Activated T-helper 1 cell treated with anti-CD3 and anti-CD28 coated beads, Interleukin-2, amount 50 U/mL, for 16 hours (primary cell): ENCODE measurements at places on chromosomes 13 and 19.

GRCh38 chr13:66348745-66349690, 881.1 kb downstream of the PCDH9 start:
- DNase-seq, result no peak

DNA sequence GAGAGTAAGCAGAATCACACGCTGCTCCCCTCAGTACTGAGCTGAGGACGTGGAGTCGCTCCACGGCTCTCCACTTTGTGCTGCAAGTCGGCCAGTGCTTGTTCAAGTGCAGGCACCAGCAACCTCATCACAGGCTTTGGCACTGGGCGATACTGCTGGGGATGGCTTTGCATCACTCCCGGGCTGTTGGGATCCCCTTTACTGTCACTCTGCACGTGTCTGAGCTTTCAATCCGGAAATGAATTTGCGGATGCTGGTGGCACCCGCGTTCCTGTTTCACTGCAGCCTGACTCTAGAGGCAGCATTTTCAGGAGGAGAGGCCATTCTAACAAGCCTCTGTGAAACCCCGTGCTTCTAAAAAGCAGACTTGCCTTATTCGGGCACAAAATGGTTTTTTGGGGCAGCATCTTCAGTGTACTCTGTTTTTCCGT, 19.1 kb downstream of the SMARCA4 start:
- DNase-seq, result no peak

DNA sequence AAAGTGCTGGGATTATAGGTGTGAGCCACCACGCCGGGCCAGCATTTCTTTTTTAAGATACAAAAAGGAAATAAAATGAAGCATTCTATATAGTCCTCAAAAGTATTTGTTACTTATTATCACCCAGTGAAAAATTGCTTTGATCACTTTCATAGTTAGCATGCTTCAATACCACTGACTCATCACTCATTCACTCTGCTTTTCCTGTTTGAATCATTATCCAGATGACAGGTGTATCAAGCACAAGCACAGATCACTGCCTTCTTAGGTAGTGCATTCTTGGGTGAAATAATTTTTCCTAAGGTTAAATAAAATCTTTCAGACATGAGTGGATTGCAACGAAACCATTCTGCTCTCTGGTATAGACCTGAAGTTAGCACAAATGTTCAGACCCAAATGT, 35.8 kb upstream of the SPART start:
- no peak for DNase-seq

GRCh38 chr19:6286676-6287075, 6.9 kb upstream of the MLLT1 start:
- no peak for DNase-seq

DNA sequence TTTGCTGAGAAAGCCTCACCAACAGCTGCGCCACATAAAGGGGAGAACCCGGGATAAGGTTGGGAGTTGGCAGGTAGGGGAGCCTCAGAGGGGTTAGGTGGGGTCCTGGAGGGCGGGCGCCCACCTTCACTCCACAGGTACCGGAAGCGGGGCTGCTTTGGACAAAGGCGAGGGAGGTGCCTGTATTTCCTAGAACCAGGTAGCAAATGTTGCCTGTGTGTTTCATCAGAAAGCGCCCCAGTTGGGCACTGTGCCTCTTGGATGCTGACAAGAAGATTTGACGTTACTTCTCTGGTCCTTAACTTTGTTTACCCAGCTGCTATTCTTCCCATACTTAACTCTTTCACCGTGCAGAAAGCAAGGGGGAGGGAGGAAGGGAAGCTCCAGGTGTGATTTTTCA, 278.9 kb downstream of the ZNF536 start:
- DNase-seq, result no peak

GRCh38 chr13:76226941-76227340, 590.8 kb downstream of the LMO7 start:
- no peak for DNase-seq

GRCh38 chr13:105048677-105049076, 1486.8 kb downstream of the EFNB2 start:
- DNase-seq, result no peak

- no peak for DNase-seq
These were observed 13.5 kb downstream of the ZNF536 start for GRCh38 chr19:30385666-30386065.

GRCh38 chr13:112734696-112735547, 45.1 kb downstream of the ATP11A start:
- no peak for DNase-seq

DNA sequence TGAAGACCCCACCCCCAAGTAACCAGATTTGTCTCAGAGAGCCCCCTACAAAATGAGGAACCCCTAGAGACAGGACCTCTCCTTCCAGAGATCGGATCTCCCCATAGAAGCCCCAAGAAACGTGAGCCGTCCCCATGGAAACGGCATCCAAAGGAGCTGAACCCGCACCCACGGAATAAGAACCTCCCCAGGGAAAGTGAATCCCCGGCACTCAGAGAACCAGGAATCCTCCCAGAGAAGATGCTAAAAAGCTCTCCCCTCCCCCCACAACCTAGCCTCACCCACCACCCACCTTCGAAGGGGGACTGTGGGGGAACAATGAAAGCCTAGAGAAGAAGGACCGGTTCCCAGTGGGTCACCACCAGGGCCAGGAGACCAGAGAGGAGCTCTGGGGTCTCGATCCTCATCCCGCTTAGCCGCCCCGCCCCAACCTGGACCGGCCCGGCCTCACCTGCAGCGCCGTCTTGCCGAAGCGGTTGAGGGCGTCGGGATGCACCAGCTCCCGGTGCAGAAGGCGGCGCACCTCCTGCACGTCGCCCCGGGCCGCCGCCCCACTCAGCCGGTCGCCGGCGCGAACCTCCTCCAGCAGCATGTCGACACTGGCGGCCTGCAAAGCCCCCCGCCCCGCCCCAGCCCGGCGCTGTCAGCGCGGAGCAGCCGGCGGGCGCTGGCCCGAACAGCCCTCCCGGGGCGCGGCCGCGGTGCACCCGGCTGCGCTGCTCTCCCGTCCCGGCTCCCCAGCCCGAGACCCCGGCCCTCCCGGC, 535 bp downstream of the CDKN2D start:
- DNase-seq, result peak; percentile 32

GRCh38 chr13:102678339-102679107, 16.3 kb downstream of the METTL21C start:
- no peak for DNase-seq

DNA sequence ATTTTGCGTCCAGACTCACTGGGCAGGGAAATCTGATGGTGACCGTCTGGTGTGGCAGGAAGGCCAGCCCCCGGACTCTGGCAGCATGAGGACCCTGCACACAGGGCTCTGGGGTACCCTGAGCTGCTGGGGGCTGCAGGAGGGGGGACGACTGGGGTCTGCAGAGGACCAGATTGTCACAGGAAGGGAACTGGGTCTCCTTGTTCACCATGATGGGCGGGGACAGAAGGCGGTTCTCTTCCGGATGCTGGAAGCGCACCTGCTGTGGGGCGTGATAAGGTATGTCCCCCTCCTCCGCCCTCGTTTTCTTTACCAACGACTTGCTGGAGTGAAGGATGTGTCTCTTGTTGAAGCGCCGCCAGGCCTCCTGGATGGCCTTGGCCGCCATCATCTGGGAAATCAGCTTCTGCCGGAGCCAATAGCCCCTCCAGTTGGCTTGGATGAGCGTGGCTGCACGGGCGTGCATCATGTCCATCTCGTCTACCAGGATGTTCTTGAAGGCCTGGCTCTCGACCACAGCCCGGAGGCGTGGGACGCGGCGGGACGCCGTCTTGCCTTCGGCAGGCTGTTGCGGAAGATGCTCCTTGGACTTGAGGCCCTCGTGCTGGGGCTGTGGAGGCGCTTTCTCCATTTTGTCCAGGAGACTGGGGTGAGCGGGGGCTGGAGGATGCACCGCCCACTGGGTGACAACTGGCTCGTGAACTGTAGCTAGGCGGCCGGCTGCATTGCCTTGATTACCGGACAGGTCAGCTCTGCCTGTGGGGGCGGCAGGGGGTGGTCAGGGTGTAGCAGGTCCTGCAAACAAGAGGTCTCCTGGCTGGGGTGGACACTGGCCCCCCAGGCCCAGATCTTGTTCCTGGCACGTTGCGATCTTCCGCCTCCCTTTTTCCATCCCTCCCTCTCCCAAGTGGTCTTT, 7.2 kb downstream of the IQCN start:
- DNase-seq, result no peak

- no peak for DNase-seq
These were observed 38.1 kb upstream of the KCTD15 start for GRCh38 chr19:33758541-33759013.
